ENCODE measurements at places on chromosomes 1 and 21. TPM values are rescaled to one million over a fixed set of nuclear protein-coding genes. Genes with fewer than 3 reads are reported as not detected.

The LYPD8 gene
- polyA plus RNA-seq, result not detected

The RGS8 gene
- polyA plus RNA-seq, result not detected

The TMEM82 gene
- not detected for polyA plus RNA-seq

The CERS2 gene
- 69.0 TPM for polyA plus RNA-seq

The NPR1 gene
- 17.2 TPM for polyA plus RNA-seq

The GPR153 gene
- 23.4 TPM for polyA plus RNA-seq

The SPATA45 gene
- polyA plus RNA-seq, result 0.40 TPM

The DIO1 gene
- not detected for polyA plus RNA-seq

The TSNAX gene
- 29.7 TPM for polyA plus RNA-seq

- DNase-seq, result no peak
Measured at GRCh38 chr1:170175041-170175440, 29.3 kb downstream of the NTMT2 start.

DNA sequence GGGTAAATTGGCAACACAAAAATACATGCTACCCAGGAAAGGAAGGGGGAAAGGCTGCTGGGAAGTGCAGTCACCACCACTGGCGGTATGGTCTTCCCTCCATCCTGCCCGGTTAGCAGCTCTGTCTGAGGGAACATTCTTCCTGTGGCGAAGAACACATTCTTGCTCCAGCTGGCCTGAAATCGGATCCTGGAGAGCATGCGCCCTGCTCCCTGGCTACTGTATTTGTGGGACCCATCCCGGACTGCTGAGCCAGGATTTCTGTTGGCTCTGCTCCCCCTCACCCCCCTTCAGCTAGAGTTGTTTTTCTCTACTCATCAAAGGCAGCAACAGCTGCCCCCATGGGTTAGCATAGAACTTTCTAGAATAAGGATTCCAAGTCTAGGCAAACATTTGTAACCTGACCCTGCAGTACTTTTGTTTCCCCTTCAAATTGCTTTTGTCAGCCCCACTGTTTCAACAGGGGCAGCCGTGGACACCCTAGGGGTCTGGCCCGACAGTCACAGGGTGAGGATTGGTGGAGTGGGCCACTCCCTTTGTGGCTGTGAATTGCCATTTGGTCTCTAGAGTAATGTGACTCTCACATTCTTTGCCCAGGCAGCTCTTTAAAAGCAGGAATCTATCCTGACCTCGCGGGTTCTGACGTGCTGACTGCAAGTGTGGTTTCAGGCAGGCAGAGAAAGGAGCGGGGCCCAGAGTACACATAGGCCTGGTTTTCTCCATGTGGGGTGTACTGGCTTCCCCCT is 157.7 kb downstream of the TOMM20 start:
- DNase-seq, result peak; percentile 85

DNA sequence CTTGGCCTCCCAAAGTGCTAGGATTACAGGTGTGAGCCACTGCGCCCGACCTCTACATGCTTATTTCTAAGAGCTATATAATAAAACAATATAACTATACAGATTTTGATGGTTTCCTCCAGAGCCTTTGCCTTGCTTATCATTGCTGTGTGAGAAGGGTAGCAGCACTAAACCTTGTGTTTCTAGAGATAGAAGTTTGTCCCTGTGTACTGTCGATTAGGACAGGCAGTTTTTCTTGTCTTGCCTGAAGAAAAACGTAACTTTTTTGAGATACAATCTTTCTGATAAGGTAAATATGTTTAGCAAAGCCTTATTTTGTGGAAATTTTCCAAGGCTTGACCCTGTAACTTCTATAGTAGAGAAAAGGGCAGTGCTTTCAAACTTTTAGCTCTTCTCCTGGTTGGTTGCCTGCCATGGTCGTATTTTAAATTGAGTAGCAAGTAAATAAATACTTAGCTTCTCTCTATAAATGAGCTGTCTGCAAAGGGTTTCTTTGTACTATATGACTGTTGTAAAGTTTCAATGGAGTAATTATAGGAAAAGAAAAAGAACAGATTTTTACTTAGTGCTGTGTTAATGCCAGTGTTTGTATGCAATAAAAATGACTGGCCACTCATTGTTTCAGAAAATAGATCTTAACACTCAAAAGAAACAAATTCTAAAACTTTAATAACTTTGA is 86.4 kb upstream of the CACYBP start:
- no peak for DNase-seq

- no peak for DNase-seq
Measured at GRCh38 chr21:14742119-14742518, 196.0 kb upstream of the SAMSN1 start.

DNA sequence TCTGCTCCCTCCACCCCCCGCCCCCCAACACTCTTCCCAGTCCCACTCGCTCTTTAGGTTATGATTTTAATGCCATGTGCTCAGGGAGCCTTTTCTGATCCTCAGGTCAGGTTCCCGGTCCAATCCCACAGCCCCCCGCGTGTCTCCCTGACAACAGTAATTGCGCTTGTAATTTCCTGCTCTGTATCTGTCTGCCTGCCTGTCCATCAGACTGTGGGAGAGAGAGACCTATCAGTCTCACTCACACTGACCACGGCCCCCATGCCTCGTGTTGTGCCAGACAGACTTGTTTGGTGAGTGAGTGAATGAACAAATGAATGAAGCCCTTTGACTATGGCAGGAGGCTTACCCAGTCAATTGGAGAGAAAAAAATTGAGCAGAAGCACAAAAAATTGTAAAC is 50.8 kb upstream of the ECE1 start:
- no peak for DNase-seq

GRCh38 chr1:55823541-55824250 is 608.5 kb upstream of the USP24 start:
- no peak for DNase-seq

DNA sequence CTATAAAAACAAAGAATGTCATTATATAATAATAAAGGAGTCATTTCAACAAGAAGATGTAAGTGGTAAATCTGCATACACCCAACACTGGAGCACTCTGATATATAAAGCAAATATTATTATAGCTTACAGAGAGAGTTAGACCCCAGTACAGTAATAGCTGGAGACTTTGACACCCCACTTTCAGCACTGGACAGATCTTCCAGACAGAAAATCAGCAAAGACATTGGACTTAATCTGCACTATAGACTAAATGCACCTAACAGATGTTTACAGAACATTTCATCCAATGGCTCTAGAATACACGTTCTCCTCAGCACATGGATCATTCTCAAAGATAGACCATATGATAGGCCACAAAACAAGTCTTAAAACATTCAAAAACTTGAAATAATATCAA is 20.0 kb upstream of the KCNH1 start:
- no peak for DNase-seq

- DNase-seq, result no peak
Measured at GRCh38 chr1:214935258-214935657, 147.3 kb upstream of the KCNK2 start.

DNA sequence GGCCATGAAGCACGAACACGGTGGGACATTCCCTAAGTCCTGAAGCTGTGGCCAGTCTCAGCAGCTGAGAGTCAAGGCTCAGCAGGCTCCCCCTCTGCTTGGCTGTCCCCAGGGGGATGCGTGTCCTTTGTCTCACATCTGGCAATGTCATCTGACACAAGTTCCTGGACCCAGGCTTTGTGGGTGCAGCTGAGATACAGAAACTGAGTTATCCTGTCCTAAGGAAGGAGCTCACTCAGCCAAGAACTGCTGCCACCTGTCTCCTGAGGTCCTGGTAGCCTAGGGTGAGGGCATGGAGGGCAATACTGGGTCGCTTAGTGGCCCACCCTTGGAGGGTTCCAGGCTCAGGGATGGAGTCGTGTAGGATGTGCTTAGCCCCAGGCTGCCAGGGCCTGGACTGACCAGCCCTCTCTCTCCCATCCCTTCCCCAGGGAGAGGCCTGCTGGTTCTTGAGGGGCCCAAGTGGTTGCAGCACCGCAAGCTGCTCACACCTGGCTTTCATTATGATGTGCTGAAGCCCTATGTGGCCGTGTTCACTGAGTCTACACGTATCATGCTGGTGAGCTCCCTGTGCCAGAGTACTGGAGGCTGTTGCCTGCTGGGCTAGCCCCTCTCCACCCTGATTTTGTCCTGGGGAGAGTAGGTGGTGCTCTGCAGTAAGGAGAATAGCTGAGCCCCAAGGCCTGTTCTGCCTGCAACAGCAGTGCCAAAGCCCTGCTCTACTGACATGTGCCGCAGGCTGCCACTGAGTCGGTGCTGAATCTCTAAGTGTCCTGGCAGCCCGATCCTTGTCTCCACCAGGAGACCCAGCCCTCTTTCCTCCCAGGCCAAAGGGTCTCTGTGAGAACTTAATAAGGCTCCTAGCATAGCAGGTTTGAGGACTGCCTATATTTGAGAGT is 13.5 kb downstream of the CYP4B1 start:
- no peak for DNase-seq

- DNase-seq, result no peak
Measured at GRCh38 chr1:74570797-74571492, 58.5 kb upstream of the LRRC53 start.

DNA sequence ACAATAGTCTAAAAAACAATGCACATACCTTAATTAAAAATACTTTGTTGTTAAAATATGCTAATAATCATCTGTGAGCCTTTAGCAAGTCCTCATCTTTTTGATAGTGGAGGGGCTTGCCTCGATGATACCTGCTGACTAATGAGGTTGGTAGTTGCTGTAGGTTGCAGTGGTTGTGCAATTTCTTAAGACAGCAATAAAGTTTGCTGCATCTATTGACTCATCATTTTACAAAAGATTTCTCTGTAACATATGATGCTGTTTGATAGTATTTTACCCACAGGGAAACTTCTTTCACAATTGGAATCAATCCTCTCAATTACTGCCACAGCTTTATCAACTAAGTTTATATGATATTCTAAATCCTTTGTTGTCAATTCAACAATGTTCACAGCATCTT is 7.6 kb downstream of the C1orf87 start:
- DNase-seq, result no peak

- DNase-seq, result no peak
Measured at GRCh38 chr1:230307213-230307612, 118.9 kb downstream of the PGBD5 start.

GRCh38 chr1:159879977-159880376 is 17.5 kb upstream of the VSIG8 start:
- DNase-seq, result no peak

- DNase-seq, result no peak
Measured at GRCh38 chr1:174116042-174116441, 43.3 kb upstream of the RABGAP1L start.

- DNase-seq, result no peak
Measured at GRCh38 chr1:93703643-93704042, 22.0 kb upstream of the BCAR3 start.

GRCh38 chr1:181413836-181414235 is 69.5 kb upstream of the CACNA1E start:
- DNase-seq, result no peak

GRCh38 chr1:114130846-114131525 is 22.7 kb downstream of the SYT6 start:
- DNase-seq, result no peak

DNA sequence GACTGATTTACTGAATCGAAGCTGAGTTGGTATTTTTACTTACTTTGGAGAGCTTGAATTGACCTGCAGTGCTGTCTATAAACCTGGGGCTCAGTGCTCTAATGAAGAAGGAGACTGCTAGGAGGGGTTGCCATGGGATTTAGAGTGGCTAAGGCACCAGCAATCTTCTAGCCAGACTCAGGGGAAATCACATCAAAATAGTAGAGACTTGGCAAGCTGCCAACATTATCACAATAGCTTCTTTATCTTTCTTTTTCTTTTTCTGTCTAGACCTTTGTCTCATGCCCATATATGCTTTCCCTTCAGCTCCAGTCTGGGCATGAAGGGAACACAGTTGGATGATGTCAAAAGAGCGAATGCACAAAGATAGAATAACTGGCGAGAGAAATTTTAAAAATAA is 301.1 kb upstream of the DPYD start:
- no peak for DNase-seq

GRCh38 chr1:218945050-218945449 is 228.6 kb upstream of the LYPLAL1 start:
- no peak for DNase-seq

DNA sequence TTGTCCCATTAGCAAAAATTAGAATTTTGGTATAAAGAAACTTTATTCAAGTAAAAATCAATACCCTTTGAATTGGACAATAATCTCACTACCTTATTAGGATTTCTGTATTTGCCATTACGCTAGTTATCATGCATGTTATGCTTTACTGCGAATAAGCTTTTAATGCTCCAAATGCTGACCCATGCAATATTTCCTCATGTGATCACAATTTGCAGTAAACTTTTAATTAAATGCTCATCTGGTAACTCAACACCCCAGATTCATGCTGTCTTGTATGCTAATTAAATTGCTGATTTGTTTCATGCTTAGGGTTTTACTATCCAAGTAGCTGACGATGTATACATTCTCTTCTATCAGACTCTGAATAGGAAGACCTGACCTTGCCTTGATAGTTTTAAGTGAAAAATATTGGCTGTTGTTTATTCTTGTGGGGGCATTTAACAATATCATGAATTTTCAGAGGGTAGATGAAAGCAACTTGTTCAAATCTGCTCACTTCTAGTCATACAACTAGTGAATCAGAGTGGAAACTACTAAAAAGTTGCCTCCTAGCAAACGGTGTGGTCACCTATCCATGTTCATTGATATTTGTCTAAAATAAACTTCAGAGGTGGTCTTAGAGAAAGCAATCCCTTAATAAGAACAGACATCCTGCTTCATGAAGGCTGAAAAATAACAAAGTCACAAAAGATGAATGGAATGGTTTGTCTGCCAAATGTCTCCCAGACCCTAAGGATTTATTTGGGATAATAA is 5.6 kb downstream of the XCL1 start:
- no peak for DNase-seq

GRCh38 chr1:154445040-154445472 is 39.9 kb downstream of the IL6R start:
- no peak for DNase-seq

DNA sequence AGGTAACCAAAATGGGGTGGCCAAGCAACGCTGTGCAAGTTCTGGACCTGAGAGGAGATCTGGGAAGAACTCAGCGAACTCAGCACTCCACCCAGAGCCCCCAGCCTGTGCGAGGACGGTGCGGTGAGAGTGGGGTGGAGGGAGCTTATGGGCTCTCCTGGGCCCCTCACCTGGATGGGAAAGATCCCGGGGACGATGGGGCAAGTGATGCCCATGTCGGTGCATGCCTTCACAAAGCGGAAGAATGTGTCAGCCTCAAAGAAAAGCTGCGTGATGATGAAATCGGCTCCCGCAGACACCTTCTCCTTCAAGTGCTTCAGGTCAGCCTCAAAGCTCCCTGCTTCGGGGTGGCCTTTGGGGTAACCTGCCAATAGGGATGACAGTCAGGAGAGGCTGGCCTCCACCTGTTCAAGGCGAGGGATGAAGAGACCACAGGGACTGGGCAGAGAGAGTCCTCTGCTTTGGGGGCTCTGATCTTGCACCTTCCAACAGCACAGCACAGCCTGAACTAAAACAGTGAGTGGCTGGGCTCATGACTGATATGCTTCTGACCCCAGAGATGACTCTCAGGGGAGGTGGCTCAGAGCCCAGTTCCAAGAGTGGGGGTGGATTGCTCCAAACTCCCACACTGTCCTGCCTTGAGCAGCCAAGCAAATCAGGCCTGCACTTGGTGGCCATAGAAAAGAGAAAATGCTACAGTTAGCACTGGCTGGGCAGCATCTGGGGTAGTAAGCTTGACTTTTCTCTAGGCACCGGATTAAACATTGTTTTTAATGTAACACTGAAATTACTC is 9.5 kb downstream of the MTHFR start:
- DNase-seq, result no peak

Measured in hindlimb muscle (tissue), 1 donor.